IPS DF 19.7 (cell line): ENCODE measurements at places on chromosomes 6 and 20.
A peak's percentile ranks its signal among the peaks of the same experiment; 100 is the strongest.

DNA sequence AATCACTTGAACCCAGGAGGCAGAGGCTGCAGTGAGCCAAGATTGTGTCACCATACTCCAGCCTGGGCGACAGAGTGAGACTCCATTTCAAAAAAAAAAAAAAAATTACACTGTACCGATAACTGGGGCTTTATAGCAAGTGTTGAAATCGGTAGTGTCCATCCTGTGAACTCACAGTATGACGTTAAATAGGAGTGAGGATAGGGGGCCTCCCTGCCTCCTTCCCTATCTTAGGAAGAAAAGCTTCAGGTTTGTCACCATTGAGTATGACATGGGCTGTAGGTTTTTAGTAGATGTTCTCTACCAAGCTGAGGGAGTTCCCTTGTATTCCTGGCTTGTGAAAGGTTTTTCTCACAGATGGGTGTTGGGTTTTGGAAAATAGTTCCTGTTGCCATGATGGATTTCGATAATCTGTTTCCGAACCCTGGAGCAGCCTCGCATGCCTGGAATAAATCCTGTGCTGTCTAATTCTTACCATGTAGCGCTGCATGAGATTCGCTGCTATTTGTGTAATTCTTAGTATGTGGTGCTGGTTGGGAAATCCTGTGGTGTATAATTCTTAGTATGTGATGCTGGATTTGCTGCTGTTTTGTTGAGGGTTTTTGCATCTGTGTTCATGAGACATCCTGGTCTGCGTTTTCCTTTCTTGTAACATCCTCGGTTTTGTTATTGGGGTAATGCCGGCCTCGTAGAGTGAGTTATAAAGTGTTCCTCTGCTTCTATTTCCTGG is 23.6 kb downstream of the NTSR1 start:
- no peak for DNase-seq

- DNase-seq: no peak
These were observed 28.2 kb upstream of the TAF8 start for GRCh38 chr6:42021847-42022754.

DNA sequence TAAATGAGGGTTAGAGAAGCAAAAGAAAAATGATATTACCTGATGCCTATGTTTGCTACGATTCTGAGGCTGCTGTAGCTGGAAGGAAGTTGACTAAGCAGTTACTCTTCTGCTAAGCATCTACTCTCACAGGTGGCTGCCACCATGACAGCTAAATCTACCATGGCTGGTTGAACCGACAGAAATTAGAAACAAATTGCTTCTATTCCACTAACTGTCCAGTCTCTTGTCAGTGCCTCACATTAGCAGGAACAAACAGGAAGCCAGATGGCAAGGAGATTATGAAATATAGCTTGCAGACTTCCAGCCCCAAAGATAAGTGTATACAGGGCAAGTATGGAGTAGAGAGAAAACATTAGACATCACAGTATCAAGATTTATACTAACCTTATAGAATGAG is 59.4 kb upstream of the TMEM200A start:
- DNase-seq: no peak

- DNase-seq: peak; percentile 80
These were observed 44.7 kb downstream of the SLC35F1 start for GRCh38 chr6:117951783-117952182.

- DNase-seq: no peak
These were observed 23.0 kb upstream of the GTSF1L start for GRCh38 chr20:43749734-43750294.

DNA sequence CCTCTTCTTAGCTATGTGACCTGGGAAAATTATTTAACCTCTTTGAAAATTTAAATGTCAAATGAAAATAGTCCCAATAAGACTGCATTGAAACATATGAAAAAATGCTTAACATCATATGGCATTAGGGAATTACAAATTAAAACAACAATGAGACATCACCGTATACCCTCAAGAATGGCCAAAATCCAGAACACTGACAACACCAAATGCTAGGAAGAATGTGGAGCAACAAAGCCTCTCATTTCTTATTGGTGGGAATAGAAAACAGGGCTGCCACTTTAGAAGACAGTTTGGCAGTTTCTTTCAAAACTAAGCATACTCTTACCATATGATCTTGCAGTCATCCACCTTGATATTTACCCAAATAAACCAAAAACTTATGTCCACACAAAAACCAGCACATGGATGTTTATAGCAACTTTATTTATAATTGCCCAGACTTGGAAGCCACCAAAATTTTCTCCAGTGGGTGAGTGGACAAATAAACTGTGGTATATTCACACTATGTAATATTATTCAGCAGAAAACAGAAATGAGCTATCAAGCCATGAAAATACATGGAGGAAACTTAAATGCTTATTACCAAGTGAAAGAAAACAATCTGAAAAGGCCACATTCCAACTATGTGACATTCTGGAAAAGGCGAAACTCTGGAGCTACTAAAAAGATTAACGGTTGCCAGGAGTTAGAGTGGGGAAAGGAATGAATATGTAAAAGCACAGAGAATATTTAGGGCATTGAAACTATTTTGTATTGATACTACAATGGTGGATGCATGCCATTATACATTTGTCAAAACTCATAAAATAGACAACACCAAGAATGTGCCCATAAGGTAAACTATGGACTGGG is 459.9 kb downstream of the GRIK2 start:
- no peak for DNase-seq

DNA sequence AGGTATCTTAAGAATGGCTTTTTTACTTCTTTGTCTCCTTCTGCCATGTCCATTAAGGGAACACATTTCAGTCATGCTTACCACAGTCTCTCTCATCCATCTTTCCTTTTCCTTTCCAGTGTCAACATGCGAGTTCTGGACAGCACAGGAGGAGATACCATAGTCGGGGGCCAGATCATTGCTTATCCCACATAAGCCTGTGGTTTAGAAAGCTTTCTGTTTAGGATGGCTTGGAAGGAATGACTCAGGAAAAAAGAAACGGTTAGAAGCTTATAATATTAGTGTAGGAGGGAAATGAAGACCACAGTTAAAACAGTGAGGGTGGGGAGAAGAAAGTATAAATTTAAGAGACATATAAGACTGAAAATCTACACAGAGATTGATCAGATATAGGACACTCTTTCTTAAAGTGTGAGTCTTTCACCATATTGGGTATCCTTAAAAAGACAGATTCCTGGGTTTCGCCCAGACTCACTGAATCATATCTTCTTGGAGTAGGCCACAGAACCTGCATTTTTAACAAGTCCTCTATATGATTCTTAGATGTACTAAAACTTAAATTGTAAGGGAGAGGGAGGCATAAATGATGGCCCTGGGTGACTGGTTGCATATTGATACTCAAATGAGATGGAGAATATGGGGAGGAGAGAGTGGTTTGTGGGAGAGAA is 36.1 kb downstream of the DSE start:
- DNase-seq: no peak

- DNase-seq: no peak
These were observed at the start of gene SPO11 for GRCh38 chr20:57329608-57330221. SPO11 (plus strand) TSS chr20:57329803; CDS start chr20:57329868, 65 bp downstream.

- DNase-seq: no peak
These were observed 238.1 kb upstream of the ARID1B start for GRCh38 chr6:156538875-156539660.

DNA sequence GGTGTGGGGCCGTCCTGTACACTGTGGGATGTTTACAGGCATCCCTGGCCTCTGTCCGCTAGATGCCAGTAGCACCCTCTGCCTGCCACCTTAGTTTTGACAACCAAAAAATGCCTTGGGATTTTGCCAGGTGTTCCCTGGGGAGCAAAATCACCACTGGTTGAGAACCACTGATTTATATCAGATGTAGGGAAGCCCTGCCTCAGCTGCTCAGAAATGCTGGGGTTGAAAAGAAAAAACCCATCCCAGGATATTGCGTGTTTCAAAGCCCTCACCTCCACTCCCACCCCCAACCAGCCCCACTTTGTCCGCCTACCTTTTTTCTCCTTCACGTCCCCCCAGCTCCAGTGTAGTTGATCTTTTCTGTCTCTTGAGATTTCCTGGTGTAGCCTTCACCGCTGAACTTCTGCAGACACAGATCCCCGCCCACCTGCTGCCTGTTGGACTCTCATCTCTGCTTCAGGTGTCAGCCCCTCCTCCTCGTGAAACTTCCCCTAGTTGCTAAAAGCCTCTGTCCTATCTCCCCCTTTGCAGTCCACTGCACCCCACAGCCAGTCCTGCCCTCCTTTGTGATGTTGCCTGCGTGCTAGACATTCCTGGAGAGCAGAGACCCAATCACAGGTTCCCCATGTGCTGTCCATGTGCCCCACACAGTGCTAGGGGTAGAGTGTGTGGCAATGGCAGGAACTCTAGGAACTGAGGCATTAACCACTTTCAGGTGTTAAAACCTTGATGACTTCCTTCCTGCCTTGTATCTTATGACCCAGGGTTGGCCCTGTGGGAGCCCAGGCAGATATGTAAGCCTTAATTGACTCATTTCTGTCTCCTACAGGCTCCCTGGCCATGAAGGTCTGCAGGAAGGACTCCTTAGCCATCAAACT is 98.9 kb downstream of the TBC1D7 start:
- no peak for DNase-seq

DNA sequence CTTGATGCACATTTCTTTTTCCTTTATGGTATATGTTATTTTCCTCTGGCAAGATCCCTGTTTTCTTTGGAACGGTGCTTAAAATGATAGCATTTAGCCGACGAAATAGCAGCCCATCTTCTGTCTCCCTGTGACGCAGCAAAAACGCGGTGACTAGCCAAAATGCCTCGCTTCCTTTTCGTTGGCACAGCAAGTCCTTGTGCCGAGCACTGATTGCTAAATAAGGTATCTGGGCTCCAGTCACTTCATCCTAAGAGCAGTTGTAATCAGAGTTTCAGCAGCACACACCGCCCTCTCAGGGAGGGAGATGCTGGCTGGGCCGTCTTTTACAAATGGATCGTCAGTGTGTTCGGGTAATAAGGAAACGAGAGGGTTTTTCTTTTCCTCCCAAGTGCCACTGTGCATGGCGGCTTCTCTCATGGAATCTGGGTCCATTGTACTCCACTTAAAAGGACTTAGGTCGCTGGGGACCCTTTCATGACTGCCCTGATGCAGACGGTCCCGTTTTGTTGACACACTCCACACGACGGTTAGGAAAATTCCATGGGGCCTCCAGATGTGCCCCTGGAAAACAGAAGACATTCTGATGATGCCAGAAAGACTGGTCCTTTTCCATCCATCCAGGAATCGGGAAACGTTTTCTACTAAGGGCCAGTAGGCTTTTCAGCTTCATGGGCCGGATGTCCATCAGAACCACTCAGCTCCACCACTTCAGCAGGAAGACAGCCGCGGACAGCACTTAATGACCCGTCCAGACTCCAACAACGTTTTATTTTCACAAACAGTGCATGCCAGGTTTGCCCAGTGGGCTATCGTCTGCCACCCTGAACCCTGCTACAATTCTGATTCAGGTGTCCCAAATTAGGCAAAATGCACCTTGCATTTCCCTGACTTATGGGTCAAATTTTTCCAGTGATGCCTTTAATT is 185.5 kb downstream of the CDH4 start:
- DNase-seq: no peak

- no peak for DNase-seq
These were observed 18.8 kb downstream of the HLA-E start for GRCh38 chr6:30507849-30508827.
